ENCODE measurements at places on chromosomes 11 and 22.

- no peak for DNase-seq
These were observed 129.5 kb downstream of the MICAL2 start for GRCh38 chr11:12239804-12240371.

- DNase-seq: peak; percentile 24
These were observed 70.4 kb downstream of the IGLL1 start for GRCh38 chr22:23509571-23510302.

GRCh38 chr11:56816259-56816658 lies 67.8 kb upstream of the OR9G4 start:
- no peak for DNase-seq

GRCh38 chr11:85718126-85718943 lies 32.3 kb upstream of the CCDC89 start:
- no peak for DNase-seq

GRCh38 chr11:1877211-1878136 lies 14.2 kb downstream of the PRR33 start:
- no peak for DNase-seq

DNA sequence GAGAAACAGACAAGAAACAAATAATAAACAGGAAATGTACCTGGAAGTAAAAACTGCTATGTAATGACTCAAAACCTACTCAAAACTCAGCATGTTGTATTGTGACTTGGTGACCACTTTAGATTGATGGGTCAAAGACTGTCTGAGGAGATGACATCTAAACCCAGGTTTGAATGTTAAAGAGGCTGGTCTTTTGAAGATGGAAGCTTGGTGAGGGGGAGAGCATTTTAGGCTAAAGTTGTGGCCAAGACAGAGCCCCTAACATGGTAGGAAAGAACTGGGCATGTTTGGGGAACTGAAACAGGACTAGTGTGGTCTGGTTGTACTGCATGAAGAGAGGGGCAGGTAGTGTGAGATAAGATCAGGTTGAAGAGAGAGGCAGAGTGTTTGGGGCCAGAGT lies 85.3 kb upstream of the MYO18B start:
- no peak for DNase-seq

GRCh38 chr22:38122616-38123015 lies 12.1 kb upstream of the BAIAP2L2 start:
- DNase-seq: no peak

DNA sequence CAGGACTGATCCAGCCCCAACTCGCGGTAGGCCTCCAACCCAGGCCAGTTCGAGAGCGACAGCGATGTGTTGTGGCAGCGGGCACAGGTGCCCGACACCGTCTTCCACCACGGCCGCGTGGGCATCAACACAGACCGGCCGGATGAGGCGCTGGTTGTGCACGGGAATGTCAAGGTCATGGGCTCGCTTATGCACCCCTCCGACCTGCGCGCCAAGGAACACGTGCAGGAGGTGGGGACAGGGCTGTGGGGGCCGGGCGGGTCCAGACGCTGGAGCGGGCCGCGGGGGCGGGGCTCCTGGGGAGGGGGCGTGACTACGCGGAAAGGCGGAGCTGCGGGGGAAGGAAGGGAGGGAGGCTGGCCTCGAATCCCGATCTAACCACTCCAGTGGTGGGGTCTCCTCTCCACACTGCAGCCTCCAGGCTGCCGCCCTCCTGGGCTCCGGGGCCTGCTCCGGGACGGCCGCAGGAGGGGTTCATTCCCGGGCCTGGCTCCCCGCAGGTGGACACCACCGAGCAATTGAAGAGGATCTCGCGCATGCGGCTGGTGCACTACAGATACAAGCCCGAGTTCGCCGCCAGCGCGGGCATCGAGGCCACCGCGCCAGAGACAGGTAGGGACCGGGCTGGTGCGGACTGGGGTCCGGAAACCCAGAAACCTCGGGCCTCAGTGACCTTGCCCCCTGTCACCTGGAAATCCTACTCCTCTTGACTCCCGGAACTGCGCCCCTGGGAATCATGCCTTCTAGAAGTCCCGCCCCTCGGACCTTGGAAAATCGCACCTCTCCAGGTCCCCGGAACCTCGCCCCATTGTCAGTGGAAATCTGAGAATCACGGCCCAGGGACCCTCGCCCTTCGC lies 14.9 kb downstream of the TMEM258 start:
- no peak for DNase-seq

- DNase-seq: no peak
These were observed 54.1 kb upstream of the ARHGAP42 start for GRCh38 chr11:100632941-100633452.

DNA sequence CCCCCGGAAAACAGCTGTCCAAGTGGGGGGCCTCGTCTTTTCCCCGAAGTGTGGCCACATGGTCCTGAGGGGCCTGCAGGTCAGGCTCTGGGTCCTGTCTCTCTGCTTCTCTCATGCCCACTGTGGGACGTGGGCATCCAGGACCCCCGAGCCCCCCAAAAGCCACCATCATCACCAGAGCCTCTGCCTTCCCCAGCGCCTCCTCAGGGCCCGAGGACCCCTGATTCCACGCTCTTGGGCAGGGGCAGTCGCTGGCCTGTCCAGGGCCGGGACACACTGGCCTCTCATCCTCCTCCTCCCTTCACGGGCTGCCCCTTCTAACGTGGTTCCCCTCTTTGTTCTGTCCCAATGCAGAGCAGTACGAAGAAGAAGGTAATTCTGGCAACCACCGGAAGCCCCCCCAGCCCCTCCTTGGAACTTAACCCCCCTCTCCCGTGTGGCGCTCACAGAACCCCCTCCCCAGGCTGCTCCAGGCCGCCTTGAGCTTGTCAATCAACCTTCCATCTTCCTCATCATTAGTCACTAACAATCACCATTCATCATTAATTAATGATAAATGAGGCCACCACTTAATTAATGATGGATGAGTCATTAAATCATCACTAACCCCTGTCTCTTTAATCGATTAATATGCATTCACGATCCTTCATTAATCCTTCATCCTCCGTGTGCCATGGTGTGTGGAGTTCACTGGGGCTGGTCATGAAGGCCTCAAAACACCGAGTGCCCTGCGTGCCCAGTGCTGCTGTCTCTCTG lies 3.9 kb downstream of the TNNT3 start:
- no peak for DNase-seq

DNA sequence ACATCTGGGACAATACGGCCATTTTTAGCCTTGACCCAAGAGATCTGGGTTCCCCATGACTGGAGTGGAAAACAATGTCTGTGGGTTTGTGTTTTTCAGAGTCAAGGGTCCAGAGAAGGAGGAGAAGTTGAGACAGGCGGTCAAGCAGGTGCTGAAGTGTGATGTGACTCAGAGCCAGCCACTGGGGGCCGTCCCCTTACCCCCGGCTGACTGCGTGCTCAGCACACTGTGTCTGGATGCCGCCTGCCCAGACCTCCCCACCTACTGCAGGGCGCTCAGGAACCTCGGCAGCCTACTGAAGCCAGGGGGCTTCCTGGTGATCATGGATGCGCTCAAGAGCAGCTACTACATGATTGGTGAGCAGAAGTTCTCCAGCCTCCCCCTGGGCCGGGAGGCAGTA lies 15.7 kb downstream of the NNMT start:
- DNase-seq: no peak

GRCh38 chr11:61765550-61766253 lies 13.3 kb downstream of the MYRF start:
- no peak for DNase-seq

DNA sequence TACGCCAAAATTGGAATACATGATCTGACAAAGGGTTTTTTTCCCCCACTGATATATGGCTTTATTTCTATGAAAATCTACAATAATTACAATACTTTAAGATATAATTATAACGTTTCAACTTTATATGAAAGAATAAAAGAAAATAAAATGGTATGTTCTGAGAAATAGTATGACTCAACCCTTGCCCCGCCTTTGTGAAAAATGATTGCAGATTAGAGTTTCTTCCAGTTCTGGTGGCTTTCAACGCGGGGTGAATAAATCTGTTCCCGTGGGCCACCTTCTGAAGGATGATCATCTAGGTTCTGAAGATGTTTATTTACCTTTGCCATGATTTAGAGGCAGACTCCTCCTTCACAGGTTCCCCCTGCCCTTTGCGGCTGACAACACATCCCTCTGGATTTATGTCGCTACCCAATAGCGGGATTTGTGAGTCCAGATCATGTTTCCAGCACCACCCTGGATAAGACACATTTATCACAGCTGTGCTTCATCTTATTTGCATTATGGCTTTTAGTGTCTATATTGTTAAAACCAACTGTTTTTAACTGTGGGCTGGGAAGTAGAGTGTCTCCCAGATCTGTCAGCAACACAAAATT lies 607.0 kb upstream of the KIRREL3 start:
- DNase-seq: no peak

- no peak for DNase-seq
These were observed 39.6 kb downstream of the ARRB1 start for GRCh38 chr11:75311858-75312288.

All from skeletal muscle cell (primary cell).